KG1 (cell line): ENCODE measurements at places on chromosomes 7 and 10.

- DNase-seq, result no peak
Observed at GRCh38 chr10:117967149-117967650, 79.5 kb downstream of the RAB11FIP2 start.

DNA sequence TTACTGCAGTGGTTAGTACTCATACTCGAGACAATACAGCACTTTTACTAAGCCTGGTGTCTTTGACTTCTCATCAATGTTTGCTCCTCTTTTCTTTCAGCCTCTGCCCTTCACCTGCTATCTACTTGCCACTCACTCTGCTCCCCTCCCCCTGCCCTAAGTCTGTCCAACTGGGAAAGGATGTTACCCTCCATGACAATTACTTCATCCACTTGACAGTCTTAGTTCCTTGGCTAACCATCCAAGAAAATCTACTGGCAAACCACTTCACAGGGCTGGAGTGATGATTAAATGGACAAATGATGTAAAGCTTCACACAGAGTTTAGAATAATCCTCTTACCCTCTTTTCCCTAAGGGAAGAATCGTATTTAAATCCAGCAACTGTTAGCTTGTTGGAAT lies 8.2 kb upstream of the DLD start:
- no peak for DNase-seq

DNA sequence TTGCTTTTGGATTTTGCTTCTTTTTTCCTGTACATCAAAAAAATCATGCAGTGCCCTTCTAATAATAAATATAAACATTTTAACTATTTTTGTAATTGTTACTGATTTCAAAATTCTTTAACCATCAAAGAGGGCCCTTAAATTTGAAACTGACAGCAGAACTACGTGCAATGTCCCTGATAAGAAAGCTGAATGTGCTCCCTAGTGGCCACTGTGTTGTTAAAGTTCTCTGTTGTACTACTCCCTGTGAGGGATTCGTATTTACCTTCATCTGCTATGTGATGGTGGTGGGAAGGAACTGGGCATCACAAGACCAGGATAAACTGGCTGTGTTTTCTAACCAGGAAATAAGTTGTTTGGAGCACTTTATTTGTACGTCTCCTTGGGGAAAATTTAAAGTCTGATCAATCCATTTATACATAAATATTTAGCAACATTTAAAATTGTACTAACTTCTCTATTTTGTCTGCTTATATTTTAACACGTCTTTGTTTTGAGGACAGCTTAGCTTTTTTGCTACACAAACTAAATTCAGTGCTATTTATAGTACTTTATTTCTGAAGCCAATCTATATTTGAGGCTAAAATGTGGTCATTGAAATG lies 322.4 kb downstream of the HGF start:
- DNase-seq, result peak; percentile 31

- DNase-seq, result no peak
Observed at GRCh38 chr7:154342971-154343633, 290.9 kb downstream of the DPP6 start.

GRCh38 chr10:119726676-119727261 lies 919 bp downstream of the INPP5F start:
- DNase-seq, result no peak

- no peak for DNase-seq
Observed at GRCh38 chr7:115097175-115097671, 175.3 kb downstream of the MDFIC start.

DNA sequence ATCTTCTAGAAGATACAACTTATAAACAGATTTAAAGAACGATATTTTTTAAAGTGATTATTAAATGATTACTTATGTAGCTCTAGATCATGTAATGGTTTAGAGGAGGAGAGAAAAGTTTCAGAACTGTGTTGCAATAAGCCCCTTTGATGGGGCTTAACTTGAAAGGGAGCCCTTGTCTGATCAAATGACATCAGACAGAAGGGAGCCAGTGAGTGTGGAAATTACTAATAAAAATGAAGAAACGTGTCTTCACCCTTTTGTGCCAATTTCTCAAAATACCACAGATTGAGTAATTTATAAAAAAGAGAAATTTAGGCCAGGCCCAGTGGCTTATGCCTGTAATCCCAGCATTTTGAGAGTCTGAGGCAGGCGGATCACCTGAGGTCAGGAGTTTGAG lies 318.2 kb downstream of the EXOC4 start:
- DNase-seq, result no peak

DNA sequence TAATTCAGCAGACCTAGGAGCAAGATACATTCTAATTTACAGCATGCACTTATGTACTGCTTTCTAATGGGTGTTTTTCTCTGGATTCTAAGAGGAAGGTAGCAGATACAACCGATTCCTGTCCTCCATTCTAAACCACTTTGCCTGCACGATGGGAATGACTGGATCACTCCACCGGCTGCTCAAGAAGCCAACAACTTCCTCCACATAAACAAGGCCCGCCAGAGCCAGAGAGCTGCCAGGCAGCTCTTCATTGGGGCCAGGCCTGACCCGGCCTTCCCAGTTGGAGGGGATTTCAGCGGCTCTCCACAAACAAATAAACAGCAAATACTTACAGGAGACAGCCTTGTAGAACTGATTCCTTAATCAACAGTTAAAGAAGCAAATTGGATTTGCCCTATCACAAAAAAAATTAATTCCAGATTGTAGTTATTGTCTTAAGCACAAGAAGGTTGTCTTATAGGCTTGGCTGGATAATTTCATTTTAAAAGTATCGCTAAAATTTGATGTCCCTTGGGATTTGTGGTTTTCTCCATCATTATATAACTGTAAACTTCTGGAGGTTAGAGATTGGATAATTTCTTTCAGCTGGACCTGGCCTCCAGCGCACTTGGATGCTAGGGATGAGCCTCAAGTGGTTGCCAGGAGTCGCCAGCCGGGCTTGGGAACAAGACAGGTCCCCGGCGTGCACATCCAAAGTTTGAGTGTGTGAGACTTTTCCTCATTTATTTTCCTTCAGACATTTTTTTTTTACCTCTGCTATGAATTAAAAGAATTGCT lies 20.9 kb downstream of the EBF3 start:
- DNase-seq, result no peak

- DNase-seq, result no peak
Observed at GRCh38 chr10:48507933-48508790, 96.7 kb downstream of the ARHGAP22 start.

- DNase-seq, result no peak
Observed at GRCh38 chr10:47158116-47159071, 141.6 kb upstream of the GDF10 start.

DNA sequence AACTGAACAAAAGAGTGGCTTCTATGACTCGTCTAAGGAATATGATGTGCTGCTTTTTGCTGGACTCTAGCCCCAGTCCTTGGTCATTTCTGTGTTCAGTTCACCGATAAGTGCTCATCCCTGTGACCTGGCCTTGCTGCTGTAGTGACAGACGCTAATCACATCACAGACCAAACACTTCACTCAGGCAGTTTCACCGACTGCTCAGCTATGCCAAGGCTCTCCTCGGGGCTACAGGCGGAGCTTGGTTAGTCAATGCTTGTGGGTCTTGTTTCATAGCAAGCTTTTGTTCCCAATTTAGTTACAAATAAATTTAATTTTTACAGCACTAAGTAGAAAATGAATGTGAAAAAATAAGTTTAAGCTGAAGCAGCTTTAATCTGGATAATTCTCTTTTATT lies 190.8 kb upstream of the PRKCQ start:
- no peak for DNase-seq

- DNase-seq, result no peak
Observed at GRCh38 chr7:99623702-99624447, 7.1 kb downstream of the ZSCAN25 start.

DNA sequence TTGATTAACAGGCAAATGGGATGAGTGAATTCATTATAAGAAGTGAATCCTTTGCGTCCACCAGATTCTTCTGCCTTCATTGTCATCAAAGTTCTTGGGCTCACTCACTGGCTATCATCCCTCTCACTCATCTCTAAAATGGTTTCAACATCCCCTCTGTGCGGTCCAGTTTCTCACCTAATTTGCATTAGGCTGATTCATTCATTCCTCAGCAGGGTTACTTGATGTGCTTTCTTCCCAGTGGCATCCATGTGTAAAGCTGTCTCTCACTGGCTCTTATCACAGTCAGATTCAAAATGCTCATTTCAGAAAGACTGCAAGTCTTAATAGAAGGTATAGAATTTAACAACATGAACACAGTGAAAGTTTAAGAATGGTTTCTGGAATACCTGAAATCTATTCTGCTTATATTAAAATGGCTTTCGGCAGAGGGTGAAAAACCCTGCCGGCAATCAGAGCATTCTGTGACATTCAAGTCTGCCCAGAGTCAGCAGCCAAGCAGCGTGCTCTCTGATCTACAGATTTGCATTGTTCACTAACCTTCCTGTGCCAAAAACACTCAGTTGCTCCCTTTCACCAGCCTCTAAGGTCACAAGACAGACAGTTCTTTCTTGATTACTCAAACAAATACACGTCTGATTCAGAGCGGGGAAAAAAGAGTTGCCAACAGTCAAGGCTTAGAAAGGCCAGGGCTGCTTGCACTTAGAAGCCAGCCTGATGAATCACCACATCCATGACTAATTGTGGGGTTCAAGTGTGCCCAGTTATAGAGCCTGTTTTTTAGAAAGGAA lies 106.7 kb downstream of the TES start:
- DNase-seq, result no peak

DNA sequence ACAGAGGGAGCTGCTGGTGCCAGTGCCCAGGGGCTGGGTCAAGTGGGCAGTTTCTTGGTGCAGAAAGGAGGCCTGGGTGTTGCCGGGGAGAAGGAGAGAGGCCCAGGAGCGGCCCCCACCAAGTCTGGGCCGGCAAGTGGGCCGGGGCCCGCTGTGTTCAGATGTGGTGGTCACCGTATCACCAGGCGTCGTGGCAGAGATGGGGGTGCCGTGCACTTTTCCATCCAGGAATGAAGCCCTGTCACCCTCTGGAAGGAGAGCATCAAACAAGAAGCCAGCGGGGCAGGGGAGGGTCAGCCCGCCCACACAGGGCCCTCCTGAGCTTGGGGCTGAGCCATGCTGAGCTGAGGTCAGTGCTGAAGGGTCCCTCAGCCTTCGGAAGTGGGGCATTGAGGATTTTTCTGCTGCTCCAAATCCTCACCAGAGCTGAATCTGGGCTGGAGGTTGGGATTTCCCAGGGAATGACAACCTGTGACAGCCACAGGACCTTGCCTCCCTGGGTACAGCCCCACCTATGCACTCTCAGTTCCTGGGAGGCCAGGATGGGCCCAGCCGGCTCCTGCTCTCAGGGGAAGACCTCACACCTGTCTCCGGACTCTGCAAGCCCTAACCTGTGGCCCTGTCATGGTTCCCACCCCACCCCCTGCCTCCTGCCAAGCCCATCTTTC lies 27.9 kb upstream of the INPP5A start:
- no peak for DNase-seq

DNA sequence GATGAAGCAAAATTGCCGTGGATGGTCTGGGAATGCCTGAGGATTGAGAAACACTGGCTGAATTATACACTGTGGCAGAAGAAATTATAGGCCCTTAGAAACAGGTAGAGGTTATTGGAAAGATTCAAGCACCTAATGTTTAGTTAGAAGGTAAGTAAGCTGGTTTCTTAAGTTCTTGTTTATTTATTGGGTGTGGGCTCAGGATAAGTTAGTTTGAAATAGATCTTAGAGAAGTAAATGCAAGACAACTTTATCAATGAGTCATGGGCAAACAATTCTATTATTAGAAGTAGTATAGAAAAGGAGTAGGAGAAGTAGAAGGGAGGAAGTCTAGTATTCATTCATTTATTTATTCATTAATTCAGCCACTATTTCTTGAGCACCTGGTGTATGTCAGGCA lies 96.5 kb downstream of the KAT6B start:
- DNase-seq, result no peak

GRCh38 chr10:92074126-92074887 lies 150.7 kb downstream of the BTAF1 start:
- no peak for DNase-seq

DNA sequence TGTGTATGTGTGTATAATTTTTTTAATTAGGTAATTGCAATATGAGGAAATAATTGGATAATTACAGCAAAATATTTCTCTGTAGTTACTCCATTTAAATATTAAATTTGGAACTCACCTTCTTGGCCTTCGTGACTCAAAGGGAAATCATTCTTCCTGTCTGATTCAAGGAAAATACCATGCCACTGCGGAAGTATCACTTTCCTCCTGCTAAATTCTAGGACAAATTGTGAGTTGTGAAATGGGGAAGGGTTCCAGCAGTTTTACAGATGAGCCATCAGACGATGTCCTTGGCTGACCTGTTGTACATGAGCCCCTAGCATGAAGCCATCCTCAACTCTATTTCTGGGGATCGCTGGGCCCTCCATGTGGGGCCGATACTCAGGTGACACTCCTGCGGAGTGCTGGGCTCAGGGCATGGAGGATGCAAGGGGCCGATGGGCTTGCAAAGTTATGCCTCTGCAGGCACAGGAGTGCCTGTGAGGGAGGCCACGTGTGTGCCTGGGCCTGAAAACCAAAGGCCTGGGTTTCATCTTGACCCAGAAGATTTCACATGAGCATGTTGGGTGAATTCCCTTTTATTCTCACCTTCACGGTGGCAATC lies 179.6 kb upstream of the TCERG1L start:
- DNase-seq, result no peak

DNA sequence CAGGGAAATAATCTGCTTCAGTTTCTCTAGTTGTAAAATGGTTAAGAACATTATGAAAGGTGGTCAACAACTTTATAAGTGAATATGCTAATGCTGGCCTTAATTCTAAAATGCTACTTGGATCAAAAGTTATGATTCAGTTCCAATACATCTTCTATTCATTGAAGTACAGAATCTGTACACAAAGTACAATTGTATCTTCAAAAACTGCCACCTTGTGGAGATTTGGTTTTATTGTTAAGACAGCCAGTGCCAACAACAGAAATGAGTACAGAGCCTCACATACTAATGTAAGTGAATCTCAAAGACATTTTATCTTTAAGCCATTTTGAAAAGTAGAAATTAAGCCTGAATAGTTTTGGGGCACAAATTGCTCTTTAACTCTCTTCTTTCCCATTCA lies 194.0 kb downstream of the CFTR start:
- DNase-seq, result peak; percentile 19

GRCh38 chr10:126939706-126940105 lies 34.5 kb downstream of the DOCK1 start:
- no peak for DNase-seq

DNA sequence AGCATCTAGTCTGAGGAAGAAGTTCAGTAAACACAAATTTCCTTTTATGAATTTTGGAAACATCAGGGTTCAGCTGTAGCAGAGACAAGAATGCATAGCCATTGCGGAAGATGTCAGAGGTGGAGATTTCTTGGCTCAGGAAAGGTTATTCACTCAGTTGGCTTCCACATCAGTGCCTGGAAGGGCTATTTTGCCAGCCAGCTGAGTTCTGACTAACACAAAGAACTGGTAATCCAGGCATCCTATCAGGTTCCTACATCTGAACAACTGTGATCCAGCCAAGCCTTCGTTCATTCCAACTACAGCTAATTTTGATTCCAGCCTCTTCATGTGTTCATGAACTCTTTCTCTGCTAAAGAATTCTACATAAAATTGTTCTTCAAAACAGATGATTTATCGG lies 965.6 kb downstream of the XPNPEP1 start:
- DNase-seq, result no peak
